Tibial nerve (tissue), 4 donors: ENCODE measurements at places on chromosomes 4 and X. TPM values are rescaled to one million over a fixed set of nuclear protein-coding genes. Genes with fewer than 3 reads are reported as not detected.

GRCh38 chr4:182465114-182465513, 221.9 kb downstream of the TENM3 start:
- H3K36me3 ChIP-seq, result no peaks in the 10 kb centered on the region
- no peaks in the 10 kb centered on the region for H3K27me3 ChIP-seq
- H3K4me3 ChIP-seq, result no peak overlapping the region
- H3K4me1 ChIP-seq, result no peaks in the 10 kb centered on the region
- DNase-seq, result no peak

- no peaks in the 10 kb centered on the region for H3K4me1 ChIP-seq
- no peaks in the 10 kb centered on the region for H3K27me3 ChIP-seq
- H3K4me3 ChIP-seq, result no peak overlapping the region
- no peaks in the 10 kb centered on the region for H3K36me3 ChIP-seq
- peak; percentile 36 for DNase-seq
These were observed 251.0 kb downstream of the ANK2 start for GRCh38 chr4:113300471-113300928.

DNA sequence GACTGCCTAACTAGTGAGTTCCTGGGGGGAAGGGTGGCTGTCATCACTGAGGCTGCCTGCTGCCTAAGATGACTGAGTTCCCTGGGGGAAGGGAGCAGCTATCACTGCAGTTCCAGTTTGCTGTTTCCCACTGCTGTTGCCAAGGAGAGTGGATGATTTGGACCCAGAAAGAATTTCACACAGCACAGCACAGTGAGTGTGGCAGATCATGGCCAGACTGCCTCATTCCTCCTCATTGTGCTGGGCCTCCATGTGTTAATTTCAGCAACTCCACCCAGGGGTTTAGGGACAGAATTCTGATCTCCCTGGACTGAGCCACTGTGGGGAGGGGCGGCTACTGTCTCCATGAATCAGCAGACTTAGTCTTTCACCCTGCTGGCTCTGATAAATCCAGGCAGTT, 125.0 kb downstream of the TEX13C start:
- no peak overlapping the region for H3K27ac ChIP-seq
- no peaks in the 10 kb centered on the region for H3K36me3 ChIP-seq
- no peak for DNase-seq
- H3K4me1 ChIP-seq, result no peaks in the 10 kb centered on the region
- no peak overlapping the region for H3K4me3 ChIP-seq

DNA sequence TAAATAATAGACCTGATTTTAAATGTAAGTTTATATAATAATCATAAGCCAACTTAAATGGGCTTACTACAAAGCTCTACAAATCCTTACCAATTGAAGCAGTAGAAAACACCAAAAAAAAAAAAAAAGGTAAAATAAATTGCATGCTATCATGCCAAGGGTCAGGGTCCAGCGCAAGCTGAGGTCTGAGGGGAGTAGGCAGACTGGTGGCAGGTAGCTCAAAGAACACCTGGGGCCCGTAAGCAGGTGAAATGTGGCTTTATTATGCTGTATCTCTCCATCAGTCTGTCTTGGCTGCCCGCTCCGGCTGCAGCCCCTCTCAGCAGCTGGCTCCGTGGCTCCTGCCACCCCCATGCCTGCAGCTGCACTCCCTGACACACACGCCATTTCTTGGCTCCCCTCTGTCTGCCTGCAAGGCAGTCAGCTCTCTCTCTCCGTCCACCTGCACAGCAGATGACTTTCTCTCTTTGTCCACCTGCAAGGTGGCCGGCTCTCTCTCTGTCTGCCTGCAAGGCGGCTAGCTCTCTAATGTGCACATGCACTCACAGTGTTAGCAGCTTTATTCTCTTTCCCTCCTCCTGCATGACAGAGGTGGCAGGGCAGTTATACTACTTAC, 209.4 kb upstream of the UGT8 start:
- H3K36me3 ChIP-seq, result no peaks in the 10 kb centered on the region
- no peak overlapping the region for H3K27ac ChIP-seq
- no peaks in the 10 kb centered on the region for H3K4me1 ChIP-seq
- no peak overlapping the region for H3K4me3 ChIP-seq

DNA sequence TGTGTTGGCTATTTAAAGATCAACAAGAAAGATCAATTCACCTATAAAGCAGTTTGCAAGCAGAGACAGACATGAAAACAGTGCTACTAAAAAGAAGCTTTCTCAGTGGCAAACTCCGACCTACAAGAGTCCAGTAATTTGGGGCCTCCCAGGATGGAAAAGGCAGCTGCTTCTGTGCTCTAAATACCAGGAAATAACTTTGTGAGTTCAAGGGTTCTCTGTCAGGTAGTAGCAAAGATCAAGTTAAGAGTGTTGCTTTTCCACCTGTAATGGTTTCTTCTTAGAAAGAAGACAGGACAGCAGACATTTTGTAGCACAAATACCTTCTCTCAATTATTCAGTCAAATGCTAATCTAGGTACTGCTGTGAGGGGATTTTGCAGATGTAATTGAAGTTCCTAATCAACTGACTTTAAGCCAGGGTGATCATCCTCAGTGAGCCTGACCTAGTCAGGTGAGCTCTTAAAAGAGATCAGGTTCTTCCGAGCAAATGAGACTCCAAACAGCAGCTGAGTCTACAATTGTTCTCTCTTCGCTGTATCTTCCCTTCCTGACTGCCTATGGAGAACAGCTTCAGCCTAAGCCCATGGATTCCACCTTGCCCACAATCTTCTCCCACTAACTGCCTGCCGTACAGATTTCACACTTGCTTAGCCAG, 13.5 kb downstream of the ANKRD17 start:
- no peak overlapping the region for H3K4me3 ChIP-seq
- no peak overlapping the region for H3K27ac ChIP-seq

ZNF157 gene
- 0.60 TPM for total RNA-seq

SPON2 gene
- total RNA-seq, result 39.3 TPM

GNRHR gene
- total RNA-seq, result not detected

REST gene
- total RNA-seq, result 38.7 TPM
